Stimulated activated CD4-positive, alpha-beta T cell treated with anti-CD3 and anti-CD28 coated beads, Interleukin-1b, Interleukin-23, amount 100 ng/mL, for 1 hour (primary cell): ENCODE measurements at places on chromosomes 2 and 18.

GRCh38 chr2:219158586-219158985, 2.0 kb downstream of the NHEJ1 start:
- DNase-seq: no peak

DNA sequence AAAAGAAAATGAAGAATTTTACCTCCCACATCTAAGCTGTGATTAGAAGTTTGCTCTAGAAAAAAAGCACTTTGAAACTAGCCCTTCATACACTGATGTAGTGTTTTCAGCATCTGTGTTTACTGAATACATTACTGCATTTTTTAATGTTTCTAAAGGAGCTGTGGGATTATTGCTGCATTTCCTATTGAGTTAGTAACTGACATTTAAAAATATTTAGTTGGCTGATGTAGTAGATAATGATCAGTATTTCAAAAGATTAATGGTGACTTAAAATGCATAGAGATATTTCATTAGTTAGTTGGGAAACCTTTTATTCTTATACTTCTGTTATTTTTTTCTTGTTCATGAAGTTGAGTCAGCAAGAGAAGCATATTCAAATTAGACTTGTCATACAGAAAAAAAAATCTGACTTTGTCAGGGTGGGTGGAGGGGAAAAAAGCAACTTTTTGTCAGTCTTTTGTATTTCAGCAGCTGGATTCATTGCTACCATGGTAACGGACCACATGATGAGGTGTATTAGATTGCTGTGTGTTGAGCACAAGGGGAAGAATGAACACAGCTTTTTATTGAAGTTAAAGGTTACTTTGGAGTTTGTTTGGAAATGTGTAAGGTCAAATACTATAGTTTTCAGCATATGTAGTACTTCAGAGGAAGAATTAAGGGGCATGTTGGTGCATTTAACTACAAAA, at the start of gene DTNA:
TSS of gene DTNA (plus strand) at position 549 of the 692 bp plus-strand sequence. CDS start 45,679 bp downstream, outside the sequence.
- no peak for DNase-seq

DNA sequence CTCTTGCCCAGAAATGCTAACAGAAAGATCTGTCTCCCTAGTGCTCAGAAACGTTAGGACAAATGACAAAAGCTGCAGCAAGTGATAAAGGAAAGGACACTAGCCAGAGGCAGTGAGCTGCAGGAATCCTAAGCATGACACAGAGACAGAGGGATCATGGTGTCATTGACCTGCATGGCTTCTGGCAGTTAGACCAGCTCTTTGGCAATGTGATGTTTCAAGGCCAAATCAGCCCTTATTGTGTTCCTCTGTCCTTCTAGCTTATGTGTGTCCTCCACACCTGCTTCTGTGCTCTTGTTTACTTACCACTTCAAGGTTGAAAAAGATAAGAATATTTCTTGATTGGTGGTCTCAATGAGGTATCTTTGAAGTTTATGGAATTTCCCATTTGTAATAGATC, 120.8 kb downstream of the RHBDD1 start:
- no peak for DNase-seq

GRCh38 chr2:230888824-230889400, 24.2 kb downstream of the ITM2C start:
- DNase-seq: no peak

DNA sequence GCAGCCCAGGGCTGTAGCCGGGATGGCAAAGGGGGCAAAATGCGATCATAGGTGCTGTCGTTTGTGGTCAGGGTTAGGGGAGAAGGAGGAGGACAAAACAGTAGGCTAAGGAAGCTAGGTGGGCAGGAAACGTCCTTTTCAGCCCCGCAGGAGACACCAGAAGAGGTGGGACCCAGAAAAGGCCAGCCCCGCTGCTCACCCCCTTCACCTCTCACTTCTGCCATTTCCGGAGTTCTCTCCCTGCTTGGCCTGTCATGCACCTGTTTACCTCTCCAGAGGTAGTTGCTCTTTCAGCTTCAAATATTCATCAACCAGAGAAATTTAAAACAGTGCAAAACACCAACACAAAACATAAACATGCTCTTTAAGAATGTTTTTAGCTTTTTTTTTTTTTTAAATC, 849 bp downstream of the AQP4 start:
- no peak for DNase-seq

DNA sequence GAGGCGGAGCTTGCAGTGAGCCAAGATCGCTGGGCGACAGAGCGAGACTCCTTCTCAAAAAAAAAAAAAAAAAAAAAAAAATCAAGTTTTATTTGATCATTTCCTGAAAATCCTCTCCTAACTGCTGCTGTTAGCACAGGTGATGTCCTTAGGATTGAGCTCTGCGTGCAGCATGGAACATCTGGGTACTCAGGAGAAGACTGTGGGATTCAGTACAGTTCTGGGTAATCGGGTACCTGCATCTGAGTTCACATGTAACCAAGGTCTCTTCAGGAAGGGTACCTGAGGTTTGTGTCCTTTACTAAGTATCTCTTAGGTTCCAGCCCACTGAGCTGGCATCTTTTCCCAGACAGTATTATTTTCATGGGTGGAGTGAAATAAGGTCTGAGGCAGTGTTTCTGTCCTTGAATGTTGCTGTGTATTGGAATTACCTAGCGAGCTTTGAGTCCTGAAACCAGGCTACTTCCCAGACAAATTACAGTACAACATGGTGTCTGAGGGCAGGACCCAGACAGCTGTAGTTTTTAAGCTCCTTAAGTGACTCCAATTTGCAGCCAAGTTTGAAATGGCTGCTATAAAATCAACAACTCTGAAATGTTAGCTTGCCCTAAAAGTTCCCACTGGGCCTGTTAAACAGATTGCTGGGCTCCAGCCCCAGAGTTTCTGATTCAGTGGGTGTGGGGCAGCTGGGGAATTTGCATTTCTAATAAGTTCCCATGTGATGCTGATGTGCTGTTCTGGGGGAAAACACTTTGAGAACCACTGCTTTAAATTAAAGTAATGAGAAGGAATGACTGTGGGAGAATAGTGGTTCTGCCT, 120.5 kb downstream of the PMAIP1 start:
- DNase-seq: no peak

- DNase-seq: no peak
These were observed 589.0 kb upstream of the ACVR2A start for GRCh38 chr2:147255812-147256211.

- DNase-seq: no peak
These were observed 572 bp upstream of the ZNF516 start for GRCh38 chr18:76495435-76496193.

DNA sequence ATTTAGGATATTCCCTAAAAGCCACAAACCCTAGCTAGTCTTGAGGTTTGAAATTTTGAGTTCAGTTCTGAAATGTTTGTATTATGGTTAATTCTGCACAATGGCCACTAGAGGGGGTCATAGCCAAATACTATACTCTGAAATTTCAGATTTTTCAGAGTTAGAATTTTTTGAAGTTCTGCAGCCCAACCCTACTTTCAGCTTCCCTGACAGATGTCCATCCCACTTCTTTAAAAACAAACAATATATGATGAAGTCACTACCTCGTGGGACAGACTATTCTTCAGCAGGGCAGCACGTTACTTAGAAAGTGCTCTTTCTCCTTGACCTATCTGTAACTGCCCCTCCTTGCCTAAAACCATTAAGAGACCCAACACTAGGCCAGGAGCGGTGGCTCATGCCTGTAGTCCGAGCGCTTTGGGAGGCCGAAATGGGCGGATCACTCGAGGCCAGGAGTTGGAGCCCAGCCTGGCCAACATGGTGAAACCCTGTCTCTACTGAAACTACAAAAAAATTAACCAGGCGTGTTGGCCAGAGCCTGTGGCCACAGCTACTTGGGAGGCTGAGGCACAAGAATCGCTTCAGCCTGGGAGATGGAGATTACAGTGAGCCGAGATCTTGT, 48.2 kb upstream of the PAPOLG start:
- no peak for DNase-seq

- DNase-seq: no peak
These were observed 104.5 kb downstream of the UXS1 start for GRCh38 chr2:106089611-106090010.

- peak; percentile 16 for DNase-seq
These were observed 319 bp downstream of the ZSCAN30 start for GRCh38 chr18:35289727-35290093.

DNA sequence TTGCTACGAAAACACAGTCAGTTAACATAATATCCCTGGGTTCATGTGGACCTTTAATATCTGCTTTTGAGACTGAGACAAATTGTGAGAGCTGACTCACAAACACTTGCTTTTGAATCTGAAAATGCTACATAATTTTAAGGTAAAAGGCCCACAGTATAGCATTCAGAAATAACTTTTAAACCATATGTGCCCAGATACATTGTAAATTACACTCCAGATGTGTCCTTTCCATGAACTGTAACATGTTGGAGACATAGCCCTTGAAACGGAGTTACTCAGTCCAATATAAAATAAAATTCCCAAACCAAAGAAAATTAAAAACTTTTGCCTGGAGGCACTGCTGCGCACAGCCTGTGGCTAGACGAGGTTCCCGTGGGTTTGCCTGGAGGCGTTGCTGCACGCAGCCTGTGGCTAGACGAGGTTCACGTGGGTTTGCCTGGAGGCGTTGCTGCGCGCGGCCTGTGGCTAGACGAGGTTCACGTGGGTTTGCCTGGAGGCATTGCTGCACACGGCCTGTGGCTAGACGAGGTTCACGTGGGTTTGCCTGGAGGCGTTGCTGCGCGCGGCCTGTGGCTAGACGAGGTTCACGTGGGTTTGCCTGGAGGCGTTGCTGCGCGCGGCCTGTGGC, 131.9 kb upstream of the ALKAL2 start:
- no peak for DNase-seq

DNA sequence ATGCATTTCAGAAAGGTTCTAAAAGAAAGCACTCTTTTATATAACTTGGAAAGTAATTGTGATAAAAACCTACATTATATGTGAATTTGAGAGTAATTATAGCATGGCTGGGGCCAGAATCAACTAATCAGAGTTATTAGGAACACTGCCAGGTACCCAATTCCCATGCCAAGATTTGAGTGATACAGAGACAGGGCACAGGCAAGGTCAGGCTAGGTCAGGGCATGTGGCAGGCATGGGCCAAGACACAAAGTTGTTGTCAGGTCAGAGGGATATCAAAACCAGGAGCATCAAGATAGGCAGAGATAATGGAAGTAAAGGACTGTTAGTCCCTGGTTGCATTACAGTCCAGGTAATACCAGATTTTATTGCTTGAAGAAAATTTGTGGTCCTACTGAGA, 87.4 kb downstream of the MYO3B start:
- no peak for DNase-seq

GRCh38 chr2:112884869-112885505, 26.0 kb upstream of the IL37 start:
- DNase-seq: peak; percentile 55

DNA sequence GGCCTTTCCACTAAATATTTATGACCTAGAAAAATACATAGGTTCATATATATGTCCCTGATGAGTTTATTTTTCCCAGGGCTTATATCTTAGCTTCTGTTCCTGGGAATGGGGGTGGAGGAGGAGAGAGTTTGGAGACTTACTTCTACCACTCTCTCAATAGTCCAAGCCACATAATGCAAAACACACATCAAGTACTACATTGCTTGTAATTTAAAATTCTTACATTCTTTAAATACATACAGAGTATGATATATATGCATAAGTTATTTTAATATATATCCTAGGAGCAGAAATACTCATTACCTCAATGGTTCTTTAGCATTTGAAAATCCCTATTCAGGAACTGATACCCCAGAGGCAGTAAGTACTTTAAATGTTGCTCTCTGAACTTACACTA, 73.2 kb upstream of the MYL1 start:
- DNase-seq: no peak

DNA sequence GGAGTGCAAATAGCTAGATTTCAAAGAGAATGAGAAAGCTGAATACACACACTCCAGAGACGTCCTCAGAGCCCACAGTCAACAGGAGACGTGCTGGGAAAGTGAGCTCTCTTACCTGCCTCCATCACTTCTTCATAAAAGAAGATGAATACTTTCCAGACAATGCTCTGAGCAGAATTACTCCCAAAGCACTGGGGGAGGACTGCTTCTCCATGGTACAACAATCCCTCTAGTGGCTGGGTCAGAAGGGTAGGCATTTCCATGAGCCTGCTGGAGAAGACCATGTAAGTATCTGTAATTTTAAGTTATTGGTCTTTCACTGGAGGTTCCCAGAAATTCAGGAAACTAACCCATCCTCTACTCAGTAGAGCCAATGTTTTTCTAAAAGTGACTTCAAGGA, 190.3 kb downstream of the RBM43 start:
- DNase-seq: no peak

DNA sequence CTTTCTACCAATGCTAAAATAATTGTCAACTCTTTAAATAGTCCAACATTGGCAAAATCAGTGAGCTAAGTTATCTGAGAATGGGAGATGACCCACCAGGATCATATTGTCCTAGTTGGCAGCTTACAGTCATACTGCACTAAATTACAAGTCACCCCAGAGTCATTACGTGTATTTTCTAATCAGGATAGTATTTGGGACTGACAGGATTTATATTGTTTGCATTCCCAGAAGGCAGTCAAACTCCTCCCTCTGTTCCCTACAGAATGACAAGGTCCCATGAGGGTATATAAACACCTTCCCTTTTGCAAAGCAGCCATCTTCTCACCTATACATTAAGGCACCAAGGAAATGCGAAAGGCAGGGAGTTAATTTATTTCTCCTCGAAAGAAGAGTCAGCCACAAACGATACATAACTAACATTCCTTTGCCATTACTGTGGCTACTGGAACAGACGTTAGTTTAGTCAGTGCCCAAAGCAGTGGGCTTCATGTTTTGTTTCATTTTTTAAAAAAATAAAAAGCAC, 125.3 kb downstream of the ANTXR1 start:
- no peak for DNase-seq

GRCh38 chr2:144152817-144153271, 367.1 kb downstream of the ZEB2 start:
- no peak for DNase-seq

DNA sequence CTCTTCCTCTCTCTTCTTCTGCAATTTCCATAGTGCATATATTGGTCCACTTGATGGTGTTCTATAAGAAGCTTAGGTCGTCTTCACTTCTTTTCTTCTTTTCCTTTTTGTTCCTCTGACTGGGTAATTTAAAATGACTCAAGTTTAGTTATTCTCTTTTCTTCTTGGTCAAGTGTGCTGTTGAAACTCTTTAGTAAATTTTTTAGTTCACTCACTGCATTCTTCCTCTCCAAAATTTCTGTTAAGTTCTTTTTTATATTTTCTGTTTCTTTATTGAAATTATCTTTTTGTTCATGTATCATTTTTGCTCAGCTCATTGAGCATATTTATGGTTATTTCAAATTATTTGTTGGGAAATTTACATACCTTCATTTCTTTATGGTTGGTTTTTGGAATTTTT, 32.7 kb upstream of the ZSWIM2 start:
- no peak for DNase-seq

- DNase-seq: no peak
These were observed 276.1 kb upstream of the SIX2 start for GRCh38 chr2:45285311-45285710.

GRCh38 chr2:139790807-139791752, 1010.9 kb upstream of the NXPH2 start:
- no peak for DNase-seq
